ENCODE measurements at places on chromosomes 7 and 10.

DNA sequence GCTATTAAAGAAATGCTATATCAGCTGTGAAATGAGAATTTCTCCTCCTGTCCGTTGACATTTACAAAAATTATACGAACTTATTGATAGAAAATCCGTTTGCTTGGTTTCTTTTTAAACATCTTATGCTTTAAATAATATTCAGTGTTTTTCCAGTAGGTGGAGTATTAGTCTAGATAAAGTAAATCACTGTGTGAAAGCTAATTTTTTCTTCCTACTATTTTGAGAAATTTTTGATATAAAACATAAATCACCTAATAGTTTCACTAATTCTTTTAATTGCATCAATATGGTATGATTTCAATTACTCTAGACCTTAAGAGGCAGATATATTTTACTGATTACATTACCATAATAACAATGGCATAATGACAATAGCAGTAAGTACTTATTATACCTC, 335.2 kb upstream of the C7orf33 start:
- no peak for DNase-seq

GRCh38 chr10:76917071-76917470, 720.5 kb downstream of the KCNMA1 start:
- no peak for DNase-seq

- no peak for DNase-seq
These were observed 3.0 kb downstream of the VSTM2A start for GRCh38 chr7:54545241-54545563.

- no peak for DNase-seq
These were observed 35.7 kb downstream of the GSDME start for GRCh38 chr7:24721481-24722001.

- DNase-seq = no peak
These were observed 219.8 kb downstream of the CTNNA3 start for GRCh38 chr10:67476201-67476600.

DNA sequence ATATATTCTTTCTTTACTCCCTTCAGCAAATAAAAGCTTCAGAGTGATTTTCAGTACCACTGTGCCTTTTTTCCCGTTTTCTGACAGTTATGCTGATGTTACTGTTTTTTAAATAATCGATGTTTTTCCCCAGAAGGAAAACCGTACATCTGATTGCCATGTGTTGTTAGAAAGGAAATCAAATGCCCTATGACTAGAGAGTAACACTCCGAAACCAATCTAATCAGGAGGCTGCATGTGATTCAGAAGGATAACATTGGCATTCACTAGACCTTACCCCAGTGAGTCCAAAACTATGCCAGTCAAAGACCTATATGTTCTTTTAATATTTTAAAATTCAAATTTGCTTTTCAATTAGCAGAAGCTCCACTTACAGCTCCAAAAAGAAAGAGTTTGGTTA, 116.3 kb downstream of the TMEM26 start:
- DNase-seq = no peak

- DNase-seq = no peak
These were observed 78.0 kb downstream of the TAF3 start for GRCh38 chr10:7896297-7896696.

Measured in mucosa of descending colon (tissue), 3 donors.